Stimulated activated CD4-positive, alpha-beta T cell treated with anti-CD3 and anti-CD28 coated beads, Interleukin-2, amount 100 ng/mL, for 24 hours (primary cell): ENCODE measurements at places on chromosomes 2 and 18.

- DNase-seq: no peak
These were observed 129.9 kb downstream of the SOCS6 start for GRCh38 chr18:70418546-70419311.

DNA sequence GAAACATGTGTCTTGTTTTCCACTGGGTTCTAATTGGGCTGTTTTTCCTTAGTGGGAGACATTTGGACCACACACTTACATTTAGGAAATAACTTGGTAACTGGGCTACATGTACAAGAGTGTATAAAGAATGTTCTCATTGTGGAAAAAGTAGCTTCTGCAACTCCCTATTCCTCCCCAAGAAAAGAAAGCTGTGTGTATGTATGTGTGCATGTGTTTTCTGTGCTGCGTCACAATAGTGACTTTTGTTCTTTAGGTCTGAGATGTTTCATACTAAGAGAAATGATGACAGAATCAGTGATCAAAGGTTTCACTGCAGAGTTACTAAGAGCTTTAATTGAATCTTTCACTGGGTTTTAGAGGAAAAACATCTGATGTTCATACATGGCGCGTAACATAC, 82.7 kb downstream of the TANC1 start:
- no peak for DNase-seq

- no peak for DNase-seq
These were observed 93.4 kb upstream of the MEX3C start for GRCh38 chr18:51290860-51291259.

DNA sequence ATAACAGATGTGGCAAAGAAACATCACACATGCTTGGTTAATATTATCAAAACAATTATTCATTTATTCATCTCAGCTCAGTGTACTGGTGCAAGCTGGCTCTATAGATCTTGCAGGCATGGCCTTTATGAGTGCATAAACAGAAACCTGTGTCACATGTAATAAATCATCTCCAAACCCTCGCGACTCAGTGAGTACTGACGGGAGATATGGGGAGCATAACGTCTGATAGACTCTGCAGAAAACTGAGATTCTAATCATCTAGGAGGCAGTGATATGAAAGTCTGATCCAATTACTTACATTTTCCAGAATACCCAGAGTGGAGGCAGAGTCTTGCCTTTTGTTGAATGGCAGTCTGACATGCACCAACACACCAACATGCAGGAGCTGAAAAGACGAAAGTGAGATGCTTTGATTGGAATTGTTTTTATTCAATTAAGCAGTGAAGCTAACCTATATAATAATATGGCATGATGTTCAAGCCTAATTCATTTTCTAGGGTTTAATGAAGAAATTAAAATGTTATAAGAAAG, 416.8 kb downstream of the RNF144A start:
- DNase-seq: no peak

- DNase-seq: no peak
These were observed 60.7 kb upstream of the RAPGEF4 start for GRCh38 chr2:172674968-172675303.

GRCh38 chr2:29055601-29056000, 18.7 kb downstream of the PCARE start:
- no peak for DNase-seq

GRCh38 chr18:72848503-72849237, 19.1 kb downstream of the NETO1 start:
- no peak for DNase-seq

- no peak for DNase-seq
These were observed 786.8 kb downstream of the ERBB4 start for GRCh38 chr2:211751848-211752247.

DNA sequence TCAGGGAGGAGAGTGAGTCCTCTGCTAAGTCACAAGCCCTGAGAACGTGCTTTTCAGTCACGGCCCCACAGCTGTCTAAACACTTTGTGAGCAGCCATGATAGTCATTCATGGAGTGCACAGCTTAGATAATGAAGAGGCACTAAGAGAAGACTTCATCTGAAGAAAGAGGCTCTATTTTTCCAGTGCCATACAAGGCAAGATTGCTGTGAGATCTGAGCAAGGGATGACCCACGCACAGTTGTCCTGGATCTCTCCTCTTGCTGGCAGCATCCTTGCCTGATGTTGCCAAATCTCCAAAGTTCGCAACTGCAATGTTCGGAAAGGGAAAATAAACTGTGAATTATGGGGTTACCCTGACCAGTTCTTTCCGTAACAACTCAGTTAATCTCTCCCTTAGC, 418.7 kb downstream of the MEIS1 start:
- DNase-seq: no peak

DNA sequence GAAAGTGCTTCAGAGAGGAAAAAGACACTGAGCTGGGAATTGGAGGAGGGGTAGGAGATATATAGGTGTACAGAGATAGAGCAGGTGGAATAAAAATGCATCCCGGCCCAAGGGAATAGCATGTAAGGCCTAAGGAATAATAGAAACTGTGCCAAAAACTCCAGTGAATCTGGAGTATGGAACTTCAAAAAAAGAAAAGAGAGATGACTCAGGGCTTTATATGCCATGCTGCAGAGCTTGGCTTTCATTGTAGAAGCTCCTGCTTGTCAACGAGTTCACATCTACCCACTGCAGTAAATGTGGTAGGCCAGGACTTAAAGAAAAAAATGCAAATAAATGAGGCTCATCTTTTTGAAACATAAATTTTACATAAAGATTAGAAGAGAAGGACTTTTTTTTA, 131.8 kb downstream of the MREG start:
- DNase-seq: no peak

DNA sequence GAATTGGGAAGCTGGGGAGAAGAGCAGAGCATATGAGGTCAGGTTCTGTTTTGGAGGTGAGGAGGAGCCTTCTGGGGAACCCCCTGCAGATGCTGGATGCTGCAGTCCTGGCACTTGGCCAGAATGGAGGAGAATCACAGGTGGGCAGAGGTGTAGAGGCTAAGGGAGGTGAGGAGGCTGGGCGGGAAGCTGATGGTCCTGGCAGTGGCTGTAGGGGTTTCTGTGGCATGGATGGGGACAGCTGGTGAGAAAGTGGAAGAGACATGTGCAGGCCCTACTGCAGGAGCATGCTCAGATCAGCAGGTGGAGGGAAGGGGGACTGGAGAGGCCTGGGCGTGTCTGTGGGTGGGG, 101.3 kb downstream of the DYSF start:
- DNase-seq: no peak

DNA sequence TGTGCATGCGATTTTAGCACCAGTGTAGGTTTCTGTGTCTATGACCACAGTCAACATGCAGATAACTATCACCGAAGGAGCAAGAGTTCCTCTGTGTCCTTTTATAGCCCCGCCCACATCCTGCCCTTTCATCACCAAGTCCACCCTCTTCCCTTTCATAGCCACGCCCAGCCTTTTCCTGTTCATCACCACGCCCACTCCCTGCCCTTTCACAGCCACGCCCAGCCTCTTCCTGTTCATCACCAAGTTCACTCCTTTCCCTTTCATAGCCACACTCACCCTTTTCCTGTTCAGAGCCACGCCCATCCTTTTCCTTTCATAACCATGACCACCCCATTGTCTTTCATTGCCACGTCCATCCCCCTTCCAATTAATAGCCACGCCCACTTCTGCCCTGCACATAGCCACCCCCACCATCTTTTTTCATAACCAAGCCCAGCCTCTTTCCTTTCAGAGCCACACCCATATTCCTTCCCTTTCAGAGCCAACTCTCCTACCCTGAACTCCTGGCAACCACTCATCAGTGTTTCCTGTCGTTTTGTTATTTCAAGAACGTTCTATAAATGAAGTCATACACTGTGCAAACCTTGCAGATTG, 273.9 kb downstream of the MYT1L start:
- DNase-seq: peak; percentile 53

DNA sequence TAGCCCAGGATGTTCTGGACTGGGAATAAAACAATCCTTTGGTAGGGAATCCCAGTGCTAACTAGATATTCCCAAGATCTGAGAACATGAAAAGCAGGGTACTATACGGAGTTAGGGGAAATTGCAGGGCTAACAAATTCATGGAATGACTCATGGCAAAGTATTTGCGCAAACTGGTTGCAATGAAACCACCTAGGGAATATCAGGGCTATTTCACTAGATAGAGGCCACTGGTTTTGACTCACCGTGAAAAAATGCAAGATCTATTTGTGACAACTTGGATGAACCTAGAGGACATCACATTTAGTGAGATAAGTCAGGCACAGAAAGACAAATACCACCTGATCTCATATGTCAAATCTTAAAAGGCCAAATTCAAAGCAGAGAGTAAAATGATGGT, 233.3 kb downstream of the MBD2 start:
- no peak for DNase-seq

DNA sequence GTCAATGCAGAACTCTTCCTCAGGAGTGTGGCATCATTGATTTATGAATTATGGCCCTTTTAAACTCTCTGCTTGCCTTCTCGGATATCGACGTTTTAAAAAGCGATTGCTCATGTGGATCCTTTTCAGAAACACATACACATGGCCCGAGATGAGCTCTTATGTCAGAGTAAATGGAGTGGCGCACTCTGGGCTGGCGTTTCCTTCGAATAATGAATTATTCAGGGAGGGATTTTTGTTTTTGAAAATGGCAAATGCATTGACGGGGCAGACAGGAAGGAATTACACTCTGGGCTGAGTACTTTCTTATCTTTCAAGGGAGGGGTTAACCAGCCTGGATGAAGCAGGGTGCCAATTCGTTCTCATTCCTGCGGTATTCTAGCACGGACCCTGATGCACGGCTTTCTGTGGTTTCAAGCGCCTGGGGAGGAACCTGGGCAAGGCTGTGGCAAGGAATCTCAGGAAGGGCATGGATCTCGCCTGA, 142.7 kb downstream of the PRKCE start:
- no peak for DNase-seq

- no peak for DNase-seq
These were observed 83.3 kb downstream of the INSIG2 start for GRCh38 chr2:118171546-118171945.

DNA sequence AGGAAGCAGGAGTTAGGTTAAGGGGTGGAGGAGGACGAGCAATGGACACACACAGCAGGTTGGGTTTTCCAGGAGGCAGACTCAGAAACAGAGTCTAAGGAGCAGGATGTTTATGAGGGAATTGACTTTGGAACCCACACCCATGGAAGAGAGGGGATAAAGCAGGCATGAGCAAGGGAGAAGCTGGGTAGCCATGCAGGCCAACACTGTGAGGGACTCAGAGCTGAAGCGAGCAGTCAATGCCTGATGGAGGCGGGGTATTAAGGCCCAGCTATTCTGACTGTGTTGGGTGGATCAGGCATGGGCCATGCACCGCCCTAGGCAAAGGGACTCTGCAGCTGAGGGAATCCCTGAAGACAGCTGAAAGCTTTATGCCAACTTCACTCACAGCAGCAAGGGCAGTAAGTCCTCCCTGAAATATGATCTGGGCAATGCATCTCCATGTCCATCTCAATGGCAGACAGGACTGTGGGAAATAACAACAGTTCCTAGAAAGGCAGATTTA, 37.6 kb downstream of the TEX51 start:
- no peak for DNase-seq

- no peak for DNase-seq
These were observed 134.7 kb downstream of the MSTN start for GRCh38 chr2:189927823-189928222.

- DNase-seq: no peak
These were observed 410.8 kb upstream of the POU3F3 start for GRCh38 chr2:104443145-104443544.

GRCh38 chr2:19272941-19273470, 85.4 kb downstream of the OSR1 start:
- DNase-seq: no peak

DNA sequence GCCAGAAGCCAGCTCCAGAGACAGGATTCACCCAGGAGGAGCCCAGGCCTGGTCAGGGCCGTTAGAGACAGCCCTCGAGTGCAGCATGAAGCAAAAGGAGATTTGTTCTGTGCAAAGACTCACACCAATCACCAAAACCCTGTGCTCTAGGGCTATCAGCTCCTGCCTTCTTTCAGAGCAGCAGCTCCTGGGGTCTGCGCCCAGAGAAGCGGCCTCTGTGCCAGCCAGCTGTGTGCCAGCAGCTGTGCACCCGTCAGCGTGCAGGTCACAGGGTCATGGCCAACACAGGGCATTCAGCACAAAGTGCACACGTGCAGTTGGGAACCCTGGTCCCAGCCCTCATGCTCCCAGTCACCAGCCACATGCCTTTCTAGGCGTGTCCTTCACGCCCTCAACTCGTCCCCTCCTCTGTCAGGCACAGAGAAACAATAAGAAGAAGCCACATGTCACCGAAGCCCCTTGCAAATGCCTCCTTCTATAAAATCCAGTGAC, 49.3 kb downstream of the ZNF516 start:
- no peak for DNase-seq

- no peak for DNase-seq
These were observed 793.4 kb downstream of the SLC4A3 start for GRCh38 chr2:220420820-220421219.

GRCh38 chr2:130911482-130911881, 74.8 kb downstream of the ARHGEF4 start:
- no peak for DNase-seq

GRCh38 chr2:197506658-197507057, 6.5 kb downstream of the HSPE1 start:
- DNase-seq: no peak

DNA sequence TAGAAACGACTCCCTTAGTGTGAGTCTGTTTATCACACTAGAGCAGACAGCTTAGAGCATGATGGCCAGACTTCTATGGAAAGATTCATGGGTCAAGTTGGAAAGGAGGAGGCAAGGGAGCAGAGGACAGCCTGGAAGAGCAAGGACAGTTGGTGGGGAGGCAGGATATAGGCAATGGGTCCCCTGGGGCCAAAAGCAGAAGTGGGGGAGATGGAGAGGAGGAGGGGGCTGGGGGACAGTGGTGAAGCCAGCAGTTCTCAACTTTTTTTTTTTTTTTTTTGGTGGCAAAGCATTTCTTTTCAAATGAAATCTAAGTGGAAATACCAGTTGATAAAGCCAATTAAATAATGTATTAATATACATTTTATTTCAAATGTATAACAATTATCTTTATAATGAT, 197.9 kb downstream of the HRH4 start:
- DNase-seq: no peak

GRCh38 chr2:108345951-108346350, 31.8 kb upstream of the SULT1C4 start:
- no peak for DNase-seq

DNA sequence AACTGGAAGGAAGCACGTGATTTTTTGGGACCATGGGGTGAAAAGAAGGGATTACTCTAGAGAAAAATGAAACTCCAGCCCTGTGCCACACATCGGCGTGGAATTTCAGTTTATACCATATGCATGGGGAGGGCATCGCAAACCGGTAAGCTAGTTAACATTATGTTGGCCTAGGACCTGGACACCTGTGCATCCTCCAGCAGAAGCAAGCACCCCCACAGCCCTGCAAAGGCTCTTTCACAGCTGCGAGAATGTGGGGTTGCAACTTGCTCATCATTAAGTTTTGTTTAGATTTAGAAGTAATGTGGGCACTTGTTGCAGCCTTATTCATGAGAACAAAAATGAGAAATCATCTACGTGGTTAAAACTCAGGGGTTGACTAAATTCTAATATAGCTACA, 299.2 kb downstream of the PIEZO2 start:
- DNase-seq: no peak
